ENCODE measurements at places on chromosomes 2 and 18.

DNA sequence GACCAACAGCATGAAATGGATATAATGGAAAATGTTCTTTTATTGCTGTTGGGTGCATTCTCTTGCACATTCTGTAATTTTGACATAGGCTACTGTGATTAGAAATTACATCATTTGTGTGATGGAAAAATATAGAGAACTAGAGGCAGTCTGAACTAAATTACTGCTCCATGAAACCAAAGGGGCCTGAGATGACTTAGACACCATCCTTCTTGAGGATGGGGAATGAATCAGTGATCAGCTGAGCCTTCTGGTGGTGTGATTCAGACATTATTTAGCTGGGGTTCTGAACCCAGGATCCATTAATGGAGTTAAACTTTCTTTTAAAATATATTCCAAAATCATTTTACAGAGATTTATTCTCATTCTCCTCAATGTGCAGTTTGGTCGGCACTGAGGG, 135.8 kb downstream of the LDLRAD4 start:
- no peak overlapping the region for H3K4me3 ChIP-seq
- H3K36me3 ChIP-seq = no peaks in the 10 kb centered on the region
- no peak overlapping the region for H3K27ac ChIP-seq
- peaks cover 8% of the 10 kb centered on the region for H3K4me1 ChIP-seq

DNA sequence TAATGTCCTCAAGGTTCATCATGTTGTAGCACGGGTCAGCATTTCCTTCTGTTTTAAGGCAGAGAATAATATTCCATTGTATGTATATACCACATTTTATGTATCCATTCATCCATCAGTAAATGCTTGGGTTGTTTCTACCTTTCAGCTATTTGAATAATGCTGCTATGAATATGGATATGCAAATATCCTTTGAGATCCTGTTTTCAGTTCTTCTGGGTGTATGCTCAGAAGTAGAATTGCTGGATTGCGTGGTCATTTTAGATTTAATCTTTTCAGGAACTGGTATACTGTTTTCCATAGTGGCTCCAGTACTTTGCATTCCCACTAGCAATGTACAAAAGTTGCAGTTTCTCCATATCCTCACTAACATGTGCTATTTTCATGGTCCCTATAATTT, 13.4 kb upstream of the ASB1 start:
- H3K4me3 ChIP-seq = no peak overlapping the region
- H3K36me3 ChIP-seq = no peaks in the 10 kb centered on the region
- no peaks in the 10 kb centered on the region for H3K27me3 ChIP-seq

- H3K4me1 ChIP-seq = no peaks in the 10 kb centered on the region
- H3K4me3 ChIP-seq = no peak overlapping the region
Measured at GRCh38 chr2:133338224-133338623, 230.0 kb downstream of the NCKAP5 start.

DNA sequence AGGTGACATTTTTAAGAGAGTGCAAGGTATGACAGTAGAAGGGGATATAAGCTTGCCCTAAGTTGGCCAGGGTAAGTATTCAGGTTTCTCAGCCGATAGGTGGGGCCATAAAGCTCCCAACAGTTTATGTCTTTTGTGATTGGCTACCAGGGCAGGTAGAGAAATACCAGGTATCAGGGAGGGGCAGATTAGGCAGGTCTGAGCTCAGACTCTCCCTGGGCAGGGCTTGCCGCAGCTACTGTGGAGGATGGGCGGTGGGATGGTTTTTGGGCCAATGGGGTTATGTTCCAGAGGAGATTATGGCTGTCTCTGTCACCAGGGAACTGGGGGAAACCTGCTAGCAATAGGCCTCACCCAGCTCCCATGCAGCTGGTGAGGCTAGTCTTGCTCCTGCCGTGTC, 211.6 kb downstream of the PTH2R start:
- H3K27ac ChIP-seq = no peak overlapping the region
- no peaks in the 10 kb centered on the region for H3K4me1 ChIP-seq
- no peak overlapping the region for H3K4me3 ChIP-seq
- no peaks in the 10 kb centered on the region for H3K36me3 ChIP-seq
- no peak for DNase-seq

DNA sequence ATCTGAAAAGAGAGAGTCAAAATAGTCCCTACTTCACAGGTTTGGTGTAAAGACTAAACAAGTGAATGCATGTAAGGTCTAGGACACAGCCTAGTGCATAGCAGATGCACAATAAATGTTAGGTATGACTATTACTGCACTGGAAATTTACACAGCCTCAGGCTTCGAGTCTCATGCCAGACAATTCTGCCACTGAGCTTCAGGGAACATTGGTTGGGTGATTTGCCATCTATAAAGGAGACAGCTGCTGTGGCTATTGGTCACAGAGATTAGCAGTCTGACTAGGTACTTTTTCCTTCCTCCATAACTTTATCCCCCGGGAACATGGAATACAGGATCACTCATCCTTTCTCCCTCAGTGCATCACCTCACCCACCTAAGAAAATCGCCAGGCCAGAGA, 89.2 kb downstream of the FAM124B start:
- no peak overlapping the region for H3K27ac ChIP-seq
- peaks cover 2% of the 10 kb centered on the region for H3K27me3 ChIP-seq
- H3K4me1 ChIP-seq = no peaks in the 10 kb centered on the region
- H3K36me3 ChIP-seq = no peaks in the 10 kb centered on the region

- no peaks in the 10 kb centered on the region for H3K36me3 ChIP-seq
- DNase-seq = no peak
- no peak overlapping the region for H3K4me3 ChIP-seq
- H3K27me3 ChIP-seq = no peaks in the 10 kb centered on the region
Measured at GRCh38 chr2:44651974-44652373, 289.5 kb upstream of the SIX3 start.

DNA sequence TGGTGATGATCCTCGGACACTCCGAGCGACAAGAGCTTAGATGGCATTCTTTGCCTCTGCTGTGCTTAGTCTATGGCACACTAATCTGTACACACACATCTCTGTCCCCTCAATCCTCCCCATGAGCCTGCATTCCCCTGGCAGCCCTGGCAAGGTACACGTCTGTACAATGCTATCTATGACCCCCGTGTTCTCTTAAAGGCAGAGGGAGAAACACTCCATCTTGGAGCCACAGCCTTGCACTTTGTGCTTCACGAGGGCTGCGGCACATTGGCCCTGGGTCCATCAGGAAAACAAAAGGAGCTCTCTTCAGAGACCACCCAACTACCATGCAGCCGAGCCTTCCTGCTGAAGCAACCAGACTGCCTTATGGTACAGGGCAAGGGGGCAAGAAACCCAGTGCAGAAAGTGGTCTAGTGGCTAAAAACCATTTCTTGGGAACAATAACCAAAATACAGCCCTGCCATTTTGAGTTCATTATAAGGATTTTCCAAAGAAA, 42.5 kb downstream of the STEAP3 start:
- H3K27me3 ChIP-seq = no peaks in the 10 kb centered on the region
- DNase-seq = no peak
- no peak overlapping the region for H3K4me3 ChIP-seq
- no peaks in the 10 kb centered on the region for H3K4me1 ChIP-seq
- no peak overlapping the region for H3K27ac ChIP-seq

DNA sequence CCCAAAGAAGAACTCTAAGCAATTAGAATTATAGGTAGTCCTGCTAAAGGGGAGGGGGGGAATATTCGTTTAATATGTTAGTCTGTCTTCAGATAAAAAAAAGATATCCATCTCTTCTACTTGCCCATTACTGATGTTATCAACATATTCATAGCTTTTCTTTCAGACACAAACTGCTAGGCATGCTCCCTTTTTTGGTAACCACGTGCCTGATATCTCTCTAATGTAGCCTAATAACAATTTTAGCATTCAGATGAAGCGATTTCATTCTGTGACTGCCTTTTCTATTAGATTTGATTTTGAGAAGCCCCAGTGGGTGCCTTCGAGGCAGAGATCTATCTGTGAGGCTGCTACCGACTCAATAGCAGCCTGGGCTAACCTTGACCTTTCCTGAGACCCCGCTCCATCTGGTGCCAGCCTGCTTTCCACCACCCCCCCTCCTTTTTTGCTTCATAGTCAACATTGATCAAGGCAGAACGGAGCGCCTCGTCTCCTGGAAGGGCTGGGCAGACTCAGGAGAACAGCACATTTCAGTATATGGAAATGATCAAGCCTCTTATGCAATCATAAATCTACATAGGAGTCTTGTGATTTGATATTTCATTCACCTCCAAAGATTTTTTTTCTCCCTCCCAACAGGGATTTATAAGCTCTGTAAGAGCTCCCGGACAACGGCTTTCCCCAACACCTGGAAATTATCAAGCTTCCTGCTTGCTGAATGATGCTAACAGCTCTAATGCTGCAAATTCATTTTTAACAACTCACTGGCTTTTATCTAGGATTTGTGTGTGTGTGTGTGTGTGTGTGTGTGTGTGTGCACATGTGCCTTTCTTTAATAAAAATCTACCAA, 14.7 kb upstream of the BCL11A start:
- peaks cover 40% of the 10 kb centered on the region for H3K27me3 ChIP-seq
- peaks cover 10% of the 10 kb centered on the region for H3K4me1 ChIP-seq
- H3K27ac ChIP-seq = no peak overlapping the region
- no peak for DNase-seq
- H3K4me3 ChIP-seq = no peak overlapping the region
- H3K36me3 ChIP-seq = no peaks in the 10 kb centered on the region

GRCh38 chr2:185782223-185782769, 43.7 kb downstream of the FSIP2 start:
- H3K27me3 ChIP-seq = no peaks in the 10 kb centered on the region
- no peak overlapping the region for H3K27ac ChIP-seq
- no peaks in the 10 kb centered on the region for H3K36me3 ChIP-seq
- H3K4me3 ChIP-seq = no peak overlapping the region

DNA sequence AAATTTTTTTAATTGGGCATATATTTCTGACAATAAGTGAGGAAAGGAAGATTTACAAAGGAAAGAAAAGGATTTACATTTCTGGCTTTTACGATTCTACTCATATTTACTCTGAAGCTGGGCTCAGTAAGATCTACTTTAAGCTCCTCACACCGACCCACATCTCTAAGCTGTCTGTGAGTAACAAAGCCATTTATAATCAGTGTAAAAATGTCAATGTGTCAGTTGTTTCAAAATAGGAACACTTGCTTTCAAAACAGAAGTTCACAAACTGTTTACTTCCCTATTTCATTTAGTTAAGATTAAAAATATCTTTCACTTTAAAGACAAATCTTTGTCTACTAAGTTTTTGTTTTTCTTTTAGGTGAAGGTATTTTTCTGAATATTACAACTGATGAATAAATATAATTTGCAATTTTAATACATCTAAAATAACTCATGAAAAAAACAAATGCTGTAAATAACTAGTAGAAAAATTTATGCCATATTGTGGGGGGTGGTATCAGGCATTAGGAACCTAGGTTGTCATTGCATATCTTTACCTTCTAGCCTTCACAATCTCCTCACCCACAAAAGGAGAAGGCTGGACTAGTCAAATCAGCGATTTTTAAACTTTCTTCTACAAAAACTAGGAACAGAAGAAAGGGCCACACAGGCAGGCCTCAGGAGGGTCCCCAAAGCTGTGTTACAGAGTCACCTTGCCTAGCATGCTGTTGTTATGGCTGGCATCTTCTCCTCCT, 64.5 kb downstream of the TMEM131 start:
- H3K4me3 ChIP-seq = no peak overlapping the region
- no peak for DNase-seq
- H3K27ac ChIP-seq = peak overlapping the region; percentile 28
- H3K36me3 ChIP-seq = no peaks in the 10 kb centered on the region
- H3K4me1 ChIP-seq = peaks cover 12% of the 10 kb centered on the region

- H3K4me3 ChIP-seq = no peak overlapping the region
- H3K4me1 ChIP-seq = no peaks in the 10 kb centered on the region
- no peak for DNase-seq
- H3K36me3 ChIP-seq = no peaks in the 10 kb centered on the region
Measured at GRCh38 chr2:213496226-213496625, 212.0 kb downstream of the SPAG16 start.

GRCh38 chr2:67237288-67237687, 159.8 kb upstream of the ETAA1 start:
- no peaks in the 10 kb centered on the region for H3K27me3 ChIP-seq
- no peaks in the 10 kb centered on the region for H3K4me1 ChIP-seq
- H3K36me3 ChIP-seq = no peaks in the 10 kb centered on the region
- no peak overlapping the region for H3K4me3 ChIP-seq

DNA sequence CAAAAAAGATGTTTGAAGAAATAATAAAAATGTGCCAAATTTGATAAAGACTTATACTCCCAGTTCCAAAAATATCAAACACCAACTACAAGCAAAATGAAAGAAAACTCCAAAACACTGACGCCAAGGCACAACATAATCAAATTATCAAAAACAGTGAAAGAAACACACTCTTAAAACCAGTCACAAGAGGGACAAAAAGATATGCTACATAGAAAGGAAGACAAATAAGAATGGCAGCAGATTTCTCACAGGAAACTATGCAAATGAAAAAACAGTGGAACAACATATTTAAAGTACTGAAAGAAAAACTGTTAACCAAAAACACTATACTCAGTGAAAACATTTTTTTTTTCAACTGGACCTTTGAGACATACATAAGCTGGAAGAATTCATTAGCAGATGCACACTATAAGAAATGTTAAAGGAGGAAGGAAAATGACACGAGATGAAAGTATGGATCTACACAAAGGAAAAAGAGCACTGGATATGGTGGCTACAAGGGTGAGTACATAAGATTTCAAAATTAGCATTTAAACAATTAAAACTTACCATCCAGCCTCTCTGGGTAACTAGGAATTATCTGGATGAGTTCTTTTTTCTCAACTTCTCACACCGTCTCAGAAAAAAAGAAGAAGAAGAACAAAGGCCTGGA, 94.0 kb upstream of the ACVR1C start:
- no peaks in the 10 kb centered on the region for H3K4me1 ChIP-seq
- H3K36me3 ChIP-seq = no peaks in the 10 kb centered on the region
- H3K4me3 ChIP-seq = no peak overlapping the region
- H3K27ac ChIP-seq = no peak overlapping the region

- H3K27ac ChIP-seq = no peak overlapping the region
- H3K4me1 ChIP-seq = no peaks in the 10 kb centered on the region
- H3K27me3 ChIP-seq = no peaks in the 10 kb centered on the region
- H3K4me3 ChIP-seq = no peak overlapping the region
- peaks cover 46% of the 10 kb centered on the region for H3K36me3 ChIP-seq
Measured at GRCh38 chr2:71422786-71423185, 30.6 kb upstream of the DYSF start.

GRCh38 chr2:200042102-200042735, 86.8 kb downstream of the MAIP1 start:
- no peaks in the 10 kb centered on the region for H3K27me3 ChIP-seq
- no peak overlapping the region for H3K4me3 ChIP-seq
- no peaks in the 10 kb centered on the region for H3K4me1 ChIP-seq
- H3K27ac ChIP-seq = no peak overlapping the region
- DNase-seq = no peak

- H3K27me3 ChIP-seq = no peaks in the 10 kb centered on the region
- H3K4me1 ChIP-seq = no peaks in the 10 kb centered on the region
- no peaks in the 10 kb centered on the region for H3K36me3 ChIP-seq
- H3K4me3 ChIP-seq = no peak overlapping the region
Measured at GRCh38 chr2:96685577-96686459, 43.3 kb downstream of the FER1L5 start.

DNA sequence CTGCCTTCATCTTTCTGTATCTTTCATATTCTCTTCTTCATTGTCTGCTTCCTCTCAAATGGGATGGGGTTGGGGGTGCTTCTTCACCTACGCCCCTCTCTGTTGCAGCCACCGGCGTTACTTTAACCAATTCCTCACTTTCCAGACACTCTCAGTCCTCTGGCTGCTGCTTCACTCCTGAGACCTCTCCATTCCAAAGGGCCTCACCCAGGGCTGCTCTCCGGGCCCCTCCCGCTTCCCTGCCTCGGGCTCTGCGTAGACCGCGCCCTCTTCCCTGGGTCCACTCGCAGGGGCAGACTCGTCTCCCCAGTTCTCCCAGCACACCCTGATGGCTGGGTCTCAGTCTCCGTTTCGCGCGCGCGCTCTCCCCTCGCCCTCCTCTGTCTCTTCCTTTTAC, 926 bp downstream of the SERPINB8 start:
- H3K4me1 ChIP-seq = peaks cover 16% of the 10 kb centered on the region
- no peaks in the 10 kb centered on the region for H3K36me3 ChIP-seq
- H3K4me3 ChIP-seq = peak overlapping the region; percentile 55
- no peaks in the 10 kb centered on the region for H3K27me3 ChIP-seq
- DNase-seq = no peak
